ENCODE measurements at places on chromosomes 2 and 18.
A peak's percentile ranks its signal among the peaks of the same experiment; 100 is the strongest.

GRCh38 chr2:145752091-145752806 lies 1232.3 kb upstream of the ZEB2 start:
- DNase-seq, result no peak

DNA sequence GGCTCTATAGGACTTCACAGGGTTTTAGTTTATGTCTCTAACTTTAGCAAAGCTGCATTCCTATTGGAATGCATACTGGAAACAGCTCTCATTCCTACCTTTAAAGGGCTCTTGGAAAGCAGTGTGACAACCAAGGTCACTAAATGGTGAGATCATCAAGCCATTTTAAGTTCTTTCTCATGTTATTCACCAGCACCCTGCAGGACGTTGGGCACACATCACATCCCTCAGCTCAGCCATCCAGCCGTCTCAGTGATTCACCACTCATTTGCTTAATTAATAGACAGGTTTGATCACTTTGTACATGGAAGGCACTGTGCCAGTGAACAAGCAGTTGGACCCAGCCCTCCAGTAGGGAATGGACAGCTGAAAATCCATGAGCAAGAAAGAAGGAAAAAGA lies 32.2 kb upstream of the RBM44 start:
- DNase-seq, result no peak

DNA sequence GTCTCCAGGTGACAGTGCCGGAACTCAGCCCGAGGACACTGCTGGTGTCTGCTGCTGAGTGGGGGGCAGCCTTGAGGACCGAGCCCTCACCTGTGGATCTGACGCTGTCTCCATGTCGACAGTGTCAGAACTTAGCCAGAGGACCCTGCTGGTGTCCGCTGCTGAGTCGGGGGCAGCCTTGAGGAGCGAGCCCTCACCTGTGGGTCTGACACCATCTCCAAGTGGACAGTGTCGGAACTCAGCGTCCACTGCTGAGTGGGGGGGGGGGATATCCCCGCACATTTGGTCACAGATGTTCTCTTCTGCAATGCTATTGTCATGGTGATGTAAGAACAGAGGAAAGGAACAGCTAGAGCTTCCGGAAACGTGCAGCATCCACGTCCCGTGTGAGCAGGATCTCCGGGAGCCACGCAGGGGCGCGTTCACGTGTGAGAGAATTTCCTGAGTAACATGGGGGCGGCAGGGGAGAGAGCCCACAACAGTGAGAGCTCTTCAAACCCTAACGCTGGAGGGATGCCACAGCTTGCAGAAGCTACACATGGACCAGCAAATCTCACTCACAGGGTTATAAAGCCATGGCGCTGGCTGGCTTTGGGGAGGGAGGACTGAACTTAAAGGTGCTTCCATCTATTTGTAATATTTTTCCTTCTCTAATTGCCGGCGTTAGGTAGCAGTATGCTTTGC lies 250.7 kb upstream of the SALL3 start:
- DNase-seq, result no peak

GRCh38 chr2:3487028-3487425 lies 32.3 kb downstream of the ADI1 start:
- DNase-seq, result no peak

DNA sequence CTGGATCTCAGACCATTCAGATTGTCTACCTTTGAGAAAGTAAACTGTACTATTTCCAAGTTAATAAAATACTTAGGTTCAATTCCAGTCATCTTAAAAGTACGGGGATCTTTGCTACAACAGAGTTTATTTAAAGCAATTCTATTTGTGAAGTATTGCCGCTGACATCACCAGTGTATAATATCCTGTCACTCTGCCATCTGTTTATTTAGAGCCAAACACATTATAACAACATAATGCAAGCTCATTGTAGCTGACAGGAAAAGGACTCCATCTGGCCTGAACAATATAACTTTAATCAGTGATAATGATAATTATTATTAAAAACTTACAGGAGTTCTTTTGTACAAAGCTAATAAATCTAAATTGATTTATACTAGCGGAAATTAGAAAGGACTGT lies 786.8 kb downstream of the ERBB4 start:
- DNase-seq, result no peak

- DNase-seq, result peak; percentile 17
Measured at GRCh38 chr2:54595999-54596902, 127.2 kb upstream of the EML6 start.

GRCh38 chr2:99695944-99696253 lies 206.1 kb upstream of the REV1 start:
- DNase-seq, result no peak

DNA sequence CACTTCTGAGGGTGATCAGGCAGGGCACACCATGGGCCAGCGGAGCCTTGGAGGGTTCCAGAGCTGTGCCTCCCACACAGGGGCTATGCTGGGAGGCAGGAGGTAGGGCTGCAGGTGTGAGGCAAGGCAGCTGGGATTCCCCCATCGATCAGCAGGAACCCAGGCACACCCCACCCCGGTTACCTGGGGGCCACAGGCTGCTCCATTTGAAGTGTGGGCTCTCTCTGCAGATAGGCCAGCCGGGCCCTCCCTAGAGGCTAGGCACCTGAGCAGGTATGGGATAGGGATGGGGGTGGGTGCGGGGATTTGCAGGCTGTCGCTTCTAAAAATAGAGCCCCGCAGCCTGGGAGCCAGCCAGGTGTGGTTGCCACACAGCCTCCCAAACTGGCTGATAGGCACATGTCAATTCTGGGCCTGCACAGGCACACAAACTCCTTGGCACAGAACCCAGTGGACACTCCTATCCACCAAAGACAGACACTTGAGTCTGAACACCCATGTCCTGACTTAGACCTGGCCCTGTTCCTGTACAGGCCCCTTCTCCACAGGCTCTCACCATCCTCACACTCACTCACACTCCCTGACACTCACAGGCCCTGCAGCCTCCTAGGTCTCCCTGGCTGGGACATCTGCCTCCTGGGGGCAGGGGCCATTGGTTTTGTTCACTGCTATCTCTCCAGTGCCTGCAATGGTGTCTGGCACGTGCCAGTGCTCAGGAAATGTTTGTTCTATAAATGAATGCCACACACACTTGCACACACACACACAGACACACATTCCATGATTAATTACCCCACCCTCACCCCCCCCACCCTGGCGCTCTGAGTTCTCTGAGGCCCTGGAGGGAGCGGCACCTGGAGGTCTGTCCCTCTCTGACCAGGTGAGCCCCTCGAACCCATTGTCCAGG lies 73.4 kb downstream of the ZFP36L2 start:
- DNase-seq, result no peak

DNA sequence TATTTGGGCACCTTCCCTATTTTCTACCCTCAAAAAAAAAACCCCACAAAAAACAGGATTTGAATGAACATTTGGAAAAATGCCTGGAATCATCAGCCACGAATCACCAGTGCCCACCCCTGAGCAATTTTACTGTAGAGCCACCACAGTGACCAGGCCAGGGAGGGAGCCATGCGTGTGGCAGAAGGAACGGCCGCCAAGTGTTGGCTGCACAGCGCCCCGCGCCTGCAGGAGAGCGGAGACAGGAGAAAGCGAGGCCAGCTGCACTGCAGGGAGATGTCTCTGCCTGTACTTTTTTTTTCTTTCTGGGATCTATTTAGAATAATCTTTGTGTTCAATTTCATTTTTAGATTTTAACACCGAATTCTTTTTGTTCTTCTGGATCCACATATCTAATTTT lies 269.3 kb upstream of the RAB12 start:
- DNase-seq, result no peak

- no peak for DNase-seq
Measured at GRCh38 chr2:145315053-145315452, 795.1 kb upstream of the ZEB2 start.

DNA sequence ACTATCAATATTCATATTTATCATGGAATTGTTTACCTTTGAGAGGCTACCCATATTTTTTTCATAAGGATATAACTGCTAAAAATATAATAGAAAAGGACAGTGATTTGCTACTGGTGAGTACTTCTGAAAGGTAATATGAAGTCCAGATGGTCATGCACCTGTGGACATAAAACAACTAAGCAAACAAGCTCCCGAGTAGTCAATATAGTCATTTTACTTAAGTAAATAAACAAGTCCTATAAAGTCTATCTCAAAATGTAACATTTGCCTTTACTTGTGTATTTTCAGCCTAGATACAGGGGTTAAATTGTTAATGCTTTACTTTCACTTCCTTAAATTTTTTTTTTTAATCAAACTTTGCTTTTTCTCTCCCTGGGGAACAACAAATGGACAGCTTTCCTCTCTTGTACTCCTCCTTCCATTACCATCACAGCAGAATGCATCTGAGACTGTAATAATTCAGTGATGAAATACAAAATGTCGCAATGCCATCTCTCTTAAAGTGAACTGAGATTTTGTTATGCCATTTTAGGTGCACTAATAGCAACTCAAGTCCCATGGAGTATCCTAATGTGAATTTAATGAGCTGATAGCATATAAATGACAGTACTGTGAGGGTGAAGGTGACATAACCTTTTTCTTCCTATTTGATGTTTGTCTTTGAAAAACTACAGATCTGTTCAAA lies 1325.4 kb upstream of the ZEB2 start:
- DNase-seq, result no peak

All from DND-41 (cell line).